ENCODE measurements at places on chromosomes 5 and 9. TPM values are rescaled to one million over a fixed set of nuclear protein-coding genes. Genes with fewer than 3 reads are reported as not detected.

The RNF183 gene
- total RNA-seq = not detected

The CLIC3 gene
- total RNA-seq = 4.9 TPM

DNA sequence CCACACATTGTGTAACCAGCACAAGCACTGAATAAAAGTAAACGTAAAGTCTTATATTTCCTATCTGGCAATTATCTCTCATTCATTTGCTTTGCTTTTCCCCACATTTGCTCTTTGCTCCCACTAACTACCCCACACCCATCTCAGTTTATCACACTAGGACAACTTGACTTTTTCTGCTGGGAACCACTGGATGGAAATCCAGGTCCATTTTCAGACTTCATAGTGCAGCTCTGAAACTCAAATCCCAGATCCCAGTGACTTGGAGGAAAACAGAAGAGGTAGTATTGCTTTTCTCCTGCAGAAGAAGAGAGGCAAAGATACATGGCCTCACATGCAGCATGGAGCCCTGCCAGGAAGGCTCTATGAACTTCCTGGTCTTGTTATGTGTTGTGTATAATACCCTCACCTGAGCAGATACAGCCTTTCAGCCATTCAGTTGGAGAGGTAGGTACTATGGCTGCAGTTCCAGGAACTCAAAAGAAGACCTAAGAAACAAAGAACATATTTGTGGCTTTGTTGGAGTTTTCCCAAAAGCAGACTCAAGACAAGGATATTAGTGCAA is 90.0 kb upstream of the NIPBL start:
- no peak for DNase-seq

- DNase-seq = no peak
Observed at GRCh38 chr5:111453747-111454146, 58.6 kb downstream of the STARD4 start.

GRCh38 chr5:175025077-175025476 is 300.7 kb downstream of the MSX2 start:
- no peak for DNase-seq

GRCh38 chr9:93460689-93461413 is 7.5 kb upstream of the FAM120AOS start:
- DNase-seq = no peak

- no peak for DNase-seq
Observed at GRCh38 chr9:26516773-26517343, 375.7 kb downstream of the CAAP1 start.

DNA sequence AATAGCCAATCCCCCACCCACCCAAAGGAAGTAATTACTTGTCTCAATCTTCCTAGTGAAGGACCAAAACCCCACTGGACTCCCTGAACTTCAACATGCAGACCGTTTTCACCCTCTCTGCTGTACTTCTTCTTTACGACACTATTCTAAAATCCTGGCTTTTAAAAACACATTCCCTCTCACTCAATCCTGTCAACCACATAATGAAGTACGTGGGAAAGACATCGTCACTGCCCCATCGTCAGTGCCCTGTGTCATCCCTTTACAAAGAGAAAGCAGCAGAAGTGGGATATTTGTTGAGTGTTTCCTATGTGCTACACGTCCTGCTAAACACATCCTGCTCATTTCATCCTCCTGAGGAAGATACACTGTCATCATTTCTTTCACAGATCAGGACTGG is 54.2 kb downstream of the MAPKAP1 start:
- no peak for DNase-seq

- no peak for DNase-seq
Observed at GRCh38 chr9:20302197-20302596, 320.1 kb downstream of the MLLT3 start.

- no peak for DNase-seq
Observed at GRCh38 chr5:87129046-87129445, 138.6 kb upstream of the RASA1 start.

DNA sequence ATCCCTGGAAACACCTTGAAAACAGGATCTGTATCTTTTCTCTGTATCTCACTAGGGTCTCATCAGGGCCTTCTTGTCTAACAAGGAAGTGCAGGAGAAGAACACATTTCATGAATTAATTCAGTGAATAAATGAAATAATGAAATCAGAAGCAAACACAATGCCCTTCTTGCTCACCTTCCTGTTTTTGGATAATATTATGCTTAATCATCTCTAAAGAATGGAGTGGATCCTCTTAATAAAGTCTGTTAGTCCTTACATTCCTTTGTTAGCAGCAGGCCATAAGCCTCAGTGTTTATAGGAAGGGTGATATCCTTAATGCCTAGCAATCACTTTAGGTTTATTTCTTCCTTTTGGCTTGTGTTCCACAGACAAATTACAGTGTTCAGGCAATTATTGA is 837.1 kb upstream of the SEMA6A start:
- no peak for DNase-seq

DNA sequence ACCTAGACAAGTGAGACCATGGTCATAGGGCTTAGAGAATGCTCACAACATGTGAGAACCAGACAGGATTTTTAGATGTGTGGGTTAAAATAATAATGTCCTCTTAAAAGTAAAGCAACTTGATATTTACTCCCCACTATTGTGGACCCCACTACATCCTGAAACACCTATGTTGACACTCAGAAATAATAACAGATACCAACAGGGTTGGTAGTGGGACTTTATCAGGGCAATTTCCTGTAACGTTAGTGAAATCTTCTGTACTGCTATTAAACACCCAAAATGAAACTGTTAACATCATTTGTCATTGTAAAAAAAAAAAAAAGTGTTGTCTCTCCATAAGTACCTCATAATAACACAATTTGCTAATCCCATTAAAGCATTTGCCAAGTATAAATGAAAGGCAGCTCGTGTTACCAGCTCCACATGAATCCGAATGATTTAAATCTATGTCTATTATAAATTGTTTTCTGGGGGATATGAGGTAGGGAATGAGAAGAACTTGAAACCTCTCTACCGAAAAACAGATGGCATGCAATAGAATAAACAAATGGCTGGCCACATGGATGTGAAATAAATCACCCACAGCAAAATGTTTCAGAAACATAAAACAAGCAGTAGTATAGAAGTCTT is 285.9 kb downstream of the ARHGEF28 start:
- DNase-seq = no peak

All from chondrocyte (in vitro differentiated cells).